ENCODE measurements at places on chromosomes 7 and 10. TPM values are rescaled to one million over a fixed set of nuclear protein-coding genes. Genes with fewer than 3 reads are reported as not detected.

DNA sequence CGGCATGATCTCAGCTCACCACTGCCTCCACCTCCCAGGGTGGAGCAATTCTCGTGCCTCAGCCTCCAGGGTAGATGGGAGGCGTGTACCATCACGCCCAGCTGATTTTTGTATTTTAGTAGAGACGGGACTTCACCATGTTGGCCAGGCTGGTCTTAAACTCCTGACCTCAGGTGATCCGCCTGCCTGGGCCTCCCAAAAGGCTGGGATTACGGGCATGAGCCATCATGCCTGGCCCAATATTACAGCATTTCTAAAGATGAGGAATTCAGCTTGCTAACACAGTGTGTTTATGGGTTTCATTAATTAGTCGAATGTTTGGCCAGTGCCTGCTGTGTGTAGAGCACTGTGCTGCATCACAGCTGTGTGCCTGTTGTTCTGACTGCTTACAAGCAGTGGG lies 3.7 kb downstream of the WDR37 start:
- no peak for DNase-seq

- DNase-seq: no peak
These were observed 1139.4 kb downstream of the XPNPEP1 start for GRCh38 chr10:108783897-108784296.

- no peak for DNase-seq
These were observed 157.5 kb upstream of the PDE1C start for GRCh38 chr7:32227746-32228145.

GRCh38 chr10:61819208-61819607 lies 82.3 kb upstream of the ARID5B start:
- DNase-seq: no peak

DNA sequence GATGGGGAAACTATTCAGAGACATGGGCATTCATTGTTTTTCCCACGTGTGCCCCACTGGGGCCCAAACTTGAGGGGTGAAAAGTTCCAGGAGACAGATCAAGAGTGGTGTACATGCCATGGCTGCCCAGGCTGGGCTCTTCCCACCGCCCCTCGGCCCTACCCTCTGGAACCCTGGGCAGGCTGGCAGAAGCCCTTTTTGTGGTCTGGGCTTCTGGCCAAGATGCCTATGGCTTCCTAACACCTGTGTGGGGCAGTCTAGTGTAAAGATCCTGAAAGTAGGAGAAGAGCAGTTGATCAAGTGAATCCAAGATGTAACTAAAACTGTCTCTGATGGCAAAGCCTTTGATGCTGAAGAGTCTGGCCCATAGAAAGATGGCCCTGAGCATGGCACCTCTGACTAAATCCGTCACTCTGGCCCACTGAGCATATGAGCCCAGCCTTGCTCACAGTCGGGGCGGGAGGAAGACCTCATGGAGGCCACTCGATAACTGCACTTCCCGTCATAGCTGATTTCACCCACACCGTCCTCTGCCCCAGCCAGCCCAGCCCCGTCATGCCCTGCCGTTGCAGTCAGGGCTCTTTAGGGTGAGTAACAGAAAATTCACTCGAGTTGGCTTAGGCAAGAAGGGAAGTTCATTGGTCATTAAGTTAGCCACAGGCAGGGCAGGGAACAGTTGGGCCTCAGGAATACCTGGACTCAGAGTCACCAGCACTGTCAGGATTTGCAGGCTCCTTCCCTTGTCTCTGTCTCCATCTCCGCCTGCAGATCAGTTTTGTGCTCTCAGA lies 37.9 kb upstream of the MTPAP start:
- DNase-seq: no peak

GRCh38 chr7:12866207-12866606 lies 178.8 kb downstream of the ARL4A start:
- no peak for DNase-seq

- no peak for DNase-seq
These were observed 219.0 kb downstream of the GLRX3 start for GRCh38 chr10:130354976-130355795.

GRCh38 chr7:22680482-22680911 lies 46.5 kb upstream of the IL6 start:
- DNase-seq: no peak

DNA sequence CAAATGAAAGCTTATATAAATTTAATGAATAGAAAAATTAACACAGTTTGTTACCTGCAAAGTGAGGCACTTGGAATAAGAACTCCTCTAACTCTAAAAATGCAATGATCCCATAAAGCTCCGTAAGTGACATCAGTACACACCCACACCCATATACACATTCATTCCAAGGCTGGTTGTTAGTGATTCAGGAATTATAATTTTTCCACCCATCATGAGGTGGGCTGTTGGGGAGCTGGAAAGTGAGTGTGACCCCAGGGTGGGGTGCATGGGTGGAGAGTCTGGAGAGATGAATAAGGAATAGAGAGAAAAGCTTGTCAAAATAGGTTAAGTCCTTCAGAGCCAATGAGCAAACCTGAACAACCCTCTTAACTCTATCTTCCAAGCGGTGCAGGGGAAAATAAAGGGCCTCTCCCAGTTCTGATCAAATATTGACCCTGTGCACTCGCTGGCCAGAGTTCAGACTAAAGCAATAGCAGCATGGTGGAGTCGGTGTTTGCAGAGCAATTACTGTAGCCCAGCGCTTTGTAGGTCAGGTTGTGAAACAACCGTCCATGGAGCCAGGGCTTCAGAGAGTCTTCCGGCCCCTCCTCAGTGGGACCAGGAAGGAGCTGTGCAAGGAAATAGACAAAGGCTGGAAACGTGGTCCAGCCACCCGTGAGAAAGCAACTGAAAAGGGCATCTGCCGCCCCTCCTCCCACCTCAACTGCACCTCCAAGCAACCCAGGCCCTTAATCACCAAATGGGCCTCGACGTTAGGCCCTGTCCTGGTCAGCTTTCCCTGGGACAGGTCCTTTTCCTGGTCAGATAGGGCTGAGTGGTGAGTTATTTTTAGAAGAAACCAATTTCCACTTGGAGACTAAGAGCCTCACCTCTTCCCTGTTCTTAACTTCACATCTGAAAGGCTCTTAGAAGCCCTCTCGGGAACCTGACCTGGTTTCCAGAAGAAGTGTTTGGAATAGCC lies 61.2 kb downstream of the SH3PXD2A start:
- no peak for DNase-seq

DNA sequence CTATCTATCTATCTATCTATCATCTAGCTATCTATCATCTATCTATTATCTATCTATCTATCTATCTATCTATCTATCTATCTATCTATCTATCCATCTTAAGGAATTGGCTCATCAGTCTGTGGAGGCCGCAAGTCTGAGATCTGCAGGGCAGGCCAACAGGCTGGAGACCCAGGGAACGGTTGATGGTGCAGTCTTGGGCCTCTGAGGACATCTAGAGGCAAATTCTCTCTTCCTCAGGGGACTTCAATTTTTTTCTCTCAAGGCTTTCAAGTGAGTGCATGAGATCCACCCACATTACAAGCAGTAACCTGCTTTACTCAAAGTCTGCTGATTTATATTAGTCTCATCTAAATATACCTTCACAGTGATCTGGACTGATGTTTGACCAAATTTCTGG lies 197.0 kb downstream of the GLRX3 start:
- DNase-seq: no peak

- DNase-seq: no peak
These were observed 143.4 kb upstream of the LSM8 start for GRCh38 chr7:118040562-118040961.

GRCh38 chr10:70652761-70653657 lies 19.3 kb upstream of the ADAMTS14 start:
- no peak for DNase-seq

DNA sequence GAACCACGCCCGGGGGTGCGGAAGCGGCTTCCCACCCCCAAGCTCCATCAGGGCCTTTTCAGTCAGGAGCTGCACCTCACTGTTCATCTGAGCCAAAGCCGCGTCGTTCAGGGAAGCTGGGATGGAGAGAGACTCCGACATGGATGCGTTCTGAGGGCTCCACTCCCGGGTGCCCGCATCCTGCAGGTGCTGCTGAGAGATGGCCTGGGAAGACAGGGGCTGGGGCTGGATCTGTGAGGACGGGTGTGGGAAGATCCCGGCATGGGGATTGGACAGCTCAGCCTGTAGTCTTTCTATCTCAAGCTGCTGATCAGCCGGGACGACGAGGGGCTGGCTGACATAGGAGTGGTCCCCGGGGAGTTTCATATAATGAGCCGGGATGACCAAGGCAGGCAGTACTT lies 45.0 kb upstream of the NMT2 start:
- DNase-seq: no peak

DNA sequence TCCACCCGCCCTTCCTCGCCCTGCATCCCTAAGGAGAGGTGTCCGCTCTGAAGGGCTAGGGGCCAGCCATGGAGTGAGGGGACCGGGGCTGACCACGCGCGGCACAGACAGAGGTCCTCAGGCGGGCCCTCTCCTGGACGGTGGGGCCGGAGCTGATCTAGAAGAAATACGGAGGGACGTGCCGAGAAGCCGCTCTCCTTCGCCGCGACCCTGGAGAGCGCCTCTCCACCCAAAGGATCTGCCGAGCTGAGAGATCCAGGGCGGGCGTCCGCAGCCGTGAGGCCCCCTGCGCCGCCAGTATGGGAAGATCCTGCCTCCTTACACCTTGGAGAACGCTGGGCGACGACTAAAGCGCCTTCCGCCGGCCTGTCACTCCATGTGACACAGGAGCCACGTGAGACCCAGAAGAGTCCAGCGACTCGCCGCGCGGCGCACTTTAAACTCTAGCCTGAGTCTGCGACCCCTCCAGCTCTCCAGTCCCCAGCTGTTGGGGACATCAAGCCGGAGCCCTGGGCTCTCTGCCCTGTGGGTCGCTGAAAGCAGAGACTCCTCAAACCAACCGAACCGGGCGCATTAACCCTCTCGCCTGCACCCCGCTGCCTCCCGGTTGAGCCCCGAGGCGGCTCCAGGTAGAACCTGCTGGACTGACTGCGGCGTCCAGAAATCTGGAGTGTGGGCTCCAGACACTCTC lies 1.5 kb upstream of the SFMBT2 start:
- DNase-seq: no peak

DNA sequence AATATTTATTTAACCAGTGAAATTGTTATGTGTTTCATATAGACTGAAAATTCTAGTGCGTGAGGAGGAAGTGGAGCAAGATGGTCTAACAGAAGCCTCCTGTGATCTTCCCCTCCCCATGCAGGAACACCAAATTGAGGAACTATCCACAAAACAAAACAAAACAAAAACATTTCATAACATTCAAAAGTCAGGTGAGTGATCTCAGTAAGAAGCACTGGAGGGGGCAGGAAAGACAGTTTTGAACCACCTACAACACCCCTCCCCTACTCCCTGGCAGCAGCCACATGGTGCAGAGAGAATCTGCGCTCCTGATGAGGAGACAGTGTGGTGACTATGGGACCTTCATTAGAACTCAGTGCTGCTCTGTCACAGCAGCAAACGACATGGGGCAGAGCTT lies 221.9 kb upstream of the SEMA3C start:
- no peak for DNase-seq

- DNase-seq: no peak
These were observed 59.7 kb upstream of the HABP2 start for GRCh38 chr10:113493195-113493594.

- no peak for DNase-seq
These were observed 38.7 kb downstream of the PLXNA4 start for GRCh38 chr7:132537456-132538145.

- DNase-seq: no peak
These were observed 163.2 kb downstream of the DKK1 start for GRCh38 chr10:52477305-52477704.

DNA sequence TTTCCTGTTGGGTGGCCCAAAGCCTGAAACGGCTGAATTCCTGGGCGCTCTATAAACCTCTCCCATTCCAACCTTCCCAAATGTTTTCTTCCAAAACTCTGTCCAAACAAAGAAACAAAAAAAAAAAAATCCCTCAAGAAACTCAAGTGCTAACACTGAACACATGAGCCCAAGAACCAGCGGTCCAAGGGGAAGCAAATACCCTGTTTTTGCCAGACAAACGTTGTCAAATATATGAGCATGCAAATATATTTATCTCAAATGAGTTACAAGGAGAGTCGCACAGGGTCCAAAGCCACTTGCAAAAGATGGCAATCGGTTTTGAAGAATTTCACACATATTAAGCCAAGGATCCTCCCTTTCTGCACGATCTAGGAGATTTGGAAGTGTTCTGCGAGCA lies 23.3 kb upstream of the EMX2 start:
- no peak for DNase-seq

- no peak for DNase-seq
These were observed 11.4 kb downstream of the DLD start for GRCh38 chr7:107902381-107902780.

DNA sequence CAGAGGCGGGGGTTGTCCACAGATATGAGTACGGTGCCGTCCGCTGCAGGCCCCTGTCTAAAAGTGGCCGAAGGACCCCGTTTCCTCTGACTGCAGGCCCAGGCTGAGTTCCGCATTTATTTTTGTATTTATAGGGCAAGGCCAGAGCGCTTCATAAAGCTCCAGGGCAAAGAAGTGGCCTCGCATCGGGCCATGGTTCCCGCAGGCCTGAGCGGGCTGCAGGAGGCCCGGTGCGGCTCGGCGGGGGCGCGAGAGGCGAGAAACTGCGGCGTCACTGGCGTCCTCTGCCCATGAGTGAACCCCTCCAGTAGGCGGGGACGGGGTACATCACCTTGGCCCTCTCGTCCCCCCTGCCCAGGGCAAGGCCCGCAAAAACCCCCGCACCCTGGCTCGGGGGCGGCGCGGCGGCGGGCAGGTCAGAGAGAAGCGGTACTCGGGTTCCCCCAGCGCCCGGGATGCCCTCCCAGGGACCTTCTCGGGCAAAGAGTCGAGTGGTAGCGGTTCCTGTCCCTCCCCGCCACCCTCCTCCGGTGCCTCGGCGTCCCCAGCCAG lies 355.7 kb downstream of the DNAJB6 start:
- no peak for DNase-seq

- DNase-seq: no peak
These were observed 6.5 kb downstream of the STAMBPL1 start for GRCh38 chr10:88886557-88886956.

DNA sequence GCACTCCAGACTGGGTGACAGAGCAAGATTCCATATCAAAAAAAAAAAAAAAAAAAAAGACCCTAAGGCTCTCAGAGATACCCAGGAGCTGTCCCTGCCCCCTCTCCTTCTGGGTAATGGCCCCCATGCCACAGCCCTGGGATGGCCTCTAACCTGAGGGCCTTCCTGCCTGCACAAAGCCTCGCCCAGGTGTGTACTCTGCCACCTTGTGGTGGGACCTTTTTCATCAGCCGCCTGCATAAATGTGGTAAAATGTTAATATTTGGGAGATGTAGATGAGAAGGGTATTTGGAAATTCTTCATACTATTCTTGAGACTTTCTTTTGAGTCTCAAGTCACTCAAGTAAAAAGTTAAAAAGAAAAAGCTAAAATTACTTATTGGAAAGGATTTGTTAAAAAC lies 46.3 kb upstream of the RNF216 start:
- no peak for DNase-seq

GRCh38 chr7:101410743-101411507 lies 48.2 kb downstream of the COL26A1 start:
- DNase-seq: no peak

GRCh38 chr7:148838905-148839304 lies 45.2 kb downstream of the EZH2 start:
- no peak for DNase-seq

SFRP5 gene
- total RNA-seq: 1.8 TPM

NOC3L gene
- total RNA-seq: 22.5 TPM

KCND2 gene
- total RNA-seq: 0.14 TPM

TMEM209 gene
- 8.7 TPM for total RNA-seq

ACTL6B gene
- not detected for total RNA-seq

OGDHL gene
- total RNA-seq: not detected

ERVW-1 gene
- not detected for total RNA-seq

NKX2-3 gene
- 0.42 TPM for total RNA-seq

MOGAT3 gene
- total RNA-seq: not detected

NPSR1 gene
- not detected for total RNA-seq

CYP26C1 gene
- 0.35 TPM for total RNA-seq

KLF14 gene
- total RNA-seq: not detected

NODAL gene
- 0.27 TPM for total RNA-seq

Measured in thoracic aorta (tissue), 2 donors.